ENCODE measurements at places on chromosomes 2 and 18.

DNA sequence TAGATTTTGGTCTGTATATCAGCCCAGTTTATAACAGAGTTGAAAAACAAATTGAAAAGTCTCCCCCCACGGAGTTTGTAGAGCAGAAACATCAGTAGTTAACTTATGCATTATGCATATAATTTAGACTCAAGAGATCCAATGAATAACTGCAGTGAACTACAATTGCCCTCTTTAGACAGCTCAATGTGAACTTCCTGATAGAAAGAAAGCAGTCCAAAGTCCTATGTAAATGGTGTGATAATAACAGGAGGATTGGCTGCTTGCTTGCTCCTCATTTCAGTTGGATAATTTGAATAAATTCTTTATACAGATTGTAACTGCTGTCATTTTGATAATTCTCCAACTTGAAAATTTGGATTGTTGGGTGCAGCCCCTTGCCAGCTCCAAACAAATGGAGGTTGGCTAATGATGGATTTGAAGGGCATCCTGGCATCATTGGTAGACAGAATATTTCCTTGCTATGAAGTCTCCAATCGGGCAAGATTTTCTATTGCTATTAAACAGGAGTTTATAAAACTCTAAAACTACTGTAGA is 297.1 kb downstream of the ASXL3 start:
- DNase-seq = no peak

DNA sequence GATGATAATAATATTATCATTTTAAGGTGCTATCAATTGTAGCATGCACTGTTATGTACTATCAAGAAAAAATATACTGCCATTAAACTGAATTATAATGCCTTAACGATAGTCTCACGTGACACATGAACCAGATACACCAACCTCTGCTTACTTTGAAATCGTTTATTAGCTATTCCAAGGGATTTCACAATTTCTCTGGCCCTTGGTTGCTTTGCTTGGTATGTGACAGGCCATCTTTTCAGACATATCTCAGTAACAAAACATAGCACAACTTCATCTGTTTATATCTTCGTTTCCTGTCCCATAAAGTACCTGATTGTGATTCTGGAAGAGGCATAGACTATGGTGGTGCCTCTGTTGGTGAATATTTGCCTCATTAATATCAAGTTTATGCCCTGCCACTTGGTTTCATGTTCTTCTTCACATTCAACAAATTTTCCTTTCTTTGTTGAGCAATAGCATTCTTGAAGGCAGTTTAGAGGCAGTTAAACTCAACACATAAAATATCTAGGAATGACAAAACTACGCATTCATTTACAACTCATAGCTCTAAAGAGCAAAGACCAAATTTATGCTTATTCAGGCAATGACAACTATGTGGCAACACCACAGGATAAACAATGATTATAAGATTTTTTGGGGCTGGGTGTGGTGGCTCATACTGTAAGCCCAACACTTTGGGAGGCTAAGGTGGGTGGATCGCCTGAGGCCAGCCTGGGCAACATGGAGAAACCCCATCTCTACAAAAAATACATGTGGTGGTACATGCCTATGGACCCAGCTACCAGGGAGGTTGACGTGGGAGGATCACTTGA is 84.3 kb downstream of the MCFD2 start:
- no peak for DNase-seq

- DNase-seq = peak; percentile 53
Measured at GRCh38 chr2:208150956-208151355, 5.0 kb upstream of the CRYGB start.

- DNase-seq = no peak
Measured at GRCh38 chr2:230230087-230230486, 4.6 kb downstream of the SP140 start.

GRCh38 chr2:184824597-184824996 is 226.3 kb downstream of the ZNF804A start:
- no peak for DNase-seq

GRCh38 chr2:74815941-74816340 is 18.0 kb upstream of the HK2 start:
- peak; percentile 62 for DNase-seq

GRCh38 chr2:56053679-56054078 is 130.1 kb upstream of the EFEMP1 start:
- no peak for DNase-seq

DNA sequence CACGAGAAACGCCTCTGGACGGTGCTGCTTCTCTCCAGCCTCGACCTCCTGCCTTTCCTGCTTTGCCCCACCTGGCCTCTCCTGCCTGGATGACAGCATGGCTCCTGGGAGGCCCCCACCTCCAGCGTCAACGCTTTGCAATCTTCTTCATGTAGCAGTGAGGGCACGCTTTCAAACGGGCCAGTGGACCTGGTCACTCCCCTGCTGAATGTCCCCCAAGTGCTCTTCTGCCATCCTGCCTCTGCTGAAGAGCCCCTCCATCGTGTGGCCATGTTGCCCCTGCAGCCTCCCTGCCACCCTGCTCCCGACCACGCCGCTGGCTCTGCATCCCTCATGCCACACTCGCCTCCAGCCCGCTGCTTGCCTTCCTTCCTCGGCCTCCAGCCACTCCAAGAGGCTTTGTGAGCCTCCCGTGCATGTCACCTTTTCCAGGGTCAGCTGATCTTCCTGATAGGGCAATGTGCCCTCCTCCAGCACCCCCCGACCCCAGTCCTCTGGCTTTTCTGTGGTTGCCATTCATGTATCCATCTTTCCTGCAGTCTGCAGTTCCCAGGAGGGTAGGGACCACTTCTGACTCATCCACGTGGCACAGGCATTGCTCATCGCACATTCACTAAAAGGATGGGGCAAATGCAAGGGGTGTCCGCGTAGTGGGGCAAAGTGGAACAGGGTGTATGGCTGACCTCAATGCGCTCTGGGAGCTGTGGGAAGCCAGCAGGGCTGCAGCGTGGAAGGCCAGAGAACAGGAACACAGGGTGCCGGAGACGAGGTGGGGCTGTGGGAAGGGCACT is 268.8 kb downstream of the TWIST2 start:
- DNase-seq = no peak

DNA sequence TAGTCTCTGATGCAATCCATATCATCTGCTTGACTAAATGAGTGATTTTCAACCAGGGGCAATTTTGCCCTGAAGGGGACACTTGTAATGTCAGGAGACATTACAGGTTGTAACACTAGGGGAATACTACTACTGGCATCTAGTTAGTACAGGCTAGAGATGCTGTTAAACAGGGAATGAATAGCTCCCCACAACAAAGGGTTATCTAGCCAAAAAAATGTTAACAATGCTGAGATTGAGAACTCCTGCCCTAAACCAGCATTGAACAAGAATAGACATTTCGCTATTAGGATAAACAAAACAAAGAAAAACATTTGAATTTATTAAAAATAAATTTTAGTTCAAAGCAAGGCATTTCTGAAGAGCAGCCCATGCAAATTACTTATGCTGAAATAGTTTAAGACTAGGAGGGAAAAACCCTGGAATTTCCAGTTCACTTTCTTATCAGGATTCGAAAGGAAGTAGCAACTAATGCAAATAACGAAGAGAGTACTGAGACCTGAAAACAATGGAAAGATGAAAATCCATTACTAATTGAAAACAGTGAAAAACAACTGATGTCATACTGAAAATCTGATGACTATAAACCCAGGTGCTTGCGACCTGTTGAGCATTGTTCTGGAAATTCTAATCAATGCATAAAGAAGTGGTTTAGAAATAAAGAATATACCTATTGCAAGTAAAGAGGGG is 53.1 kb downstream of the CAB39 start:
- no peak for DNase-seq

DNA sequence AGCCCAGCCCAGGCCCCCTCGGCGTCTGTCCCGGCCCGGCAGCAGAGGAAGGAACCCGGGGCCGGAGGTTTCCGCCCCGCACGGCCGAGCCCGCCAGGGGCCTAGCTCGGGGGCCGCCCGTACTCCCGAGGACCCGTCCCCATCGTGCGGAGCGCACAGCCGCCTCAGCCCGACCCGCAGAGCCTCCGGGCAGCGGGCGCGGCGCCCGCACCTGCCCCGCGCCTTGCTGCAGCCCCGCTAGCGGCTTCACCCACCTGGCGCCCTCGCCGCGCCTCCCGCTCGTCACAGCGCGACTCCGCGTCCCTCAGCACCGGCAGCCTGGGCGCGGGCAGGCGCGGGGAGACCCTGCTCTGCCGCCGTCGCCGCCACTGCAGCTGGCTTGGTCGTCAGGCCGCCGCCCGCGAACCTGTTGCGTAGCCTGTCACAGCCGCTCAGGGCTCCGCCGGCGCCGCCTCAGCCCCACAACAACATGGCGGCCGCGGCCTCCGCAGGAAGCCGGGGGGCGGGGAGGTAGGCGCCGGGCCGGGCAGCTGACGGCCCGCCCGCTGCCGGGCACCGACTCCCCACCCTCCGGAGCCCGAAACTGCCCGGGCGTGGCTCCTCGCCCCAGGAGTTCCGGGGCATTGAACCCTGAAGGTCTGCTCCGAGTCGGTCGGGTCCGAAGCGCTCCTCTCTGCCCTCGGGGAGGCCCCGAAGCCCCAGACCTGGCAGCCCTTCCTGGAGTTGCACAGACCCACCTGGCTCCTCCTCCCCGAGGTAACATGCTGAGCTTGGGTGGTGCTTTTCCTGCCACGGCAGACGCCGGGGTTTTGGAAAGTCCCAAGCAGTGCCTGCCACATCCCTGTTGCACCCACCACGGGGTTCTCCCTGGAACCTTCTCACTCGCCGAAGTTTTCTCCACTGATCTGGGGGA is at the start of gene ITSN2:
TSS of gene ITSN2 (minus strand) at position 487 of the 913 bp plus-strand sequence. CDS start 32,454 bp downstream, outside the sequence.
- peak; percentile 87 for DNase-seq

DNA sequence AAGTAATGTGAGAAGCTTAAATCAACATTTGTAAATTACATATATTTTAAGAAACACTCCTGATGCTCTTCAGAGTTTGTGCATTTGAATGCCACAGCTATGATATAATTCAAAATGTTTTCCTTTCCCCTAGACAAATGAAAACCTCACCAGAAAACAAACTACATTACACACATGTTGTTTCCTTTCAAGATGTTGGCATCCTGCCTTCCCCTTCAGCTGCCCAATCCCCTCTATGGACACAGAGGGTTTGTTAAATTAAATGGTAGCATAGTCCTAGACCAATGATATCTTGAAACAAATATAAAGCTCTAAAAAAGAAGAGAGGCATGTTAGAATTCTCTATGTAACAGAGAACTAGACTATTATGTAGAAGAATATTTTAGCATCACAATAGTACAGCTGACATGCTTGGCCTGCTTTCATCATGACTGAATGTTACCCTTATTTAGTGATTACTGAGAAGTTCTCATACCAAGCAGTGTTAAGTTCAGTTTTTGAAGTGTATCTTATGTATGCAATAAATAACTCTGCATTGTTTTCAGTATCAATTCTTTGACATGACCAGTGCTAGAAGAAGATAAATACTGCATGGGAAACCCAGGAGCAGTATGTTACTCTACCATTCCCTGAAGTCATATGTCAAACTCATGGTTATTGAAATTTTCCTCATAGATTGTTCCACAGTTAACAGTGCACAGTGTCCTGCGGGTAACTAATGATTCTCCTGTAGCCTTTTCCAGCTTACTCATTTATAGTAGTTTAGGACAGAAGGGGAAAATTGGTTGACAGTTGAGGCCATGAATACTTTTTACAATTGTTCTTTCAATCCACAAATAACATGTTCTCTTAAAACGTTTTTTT is 316.3 kb upstream of the KCNJ3 start:
- DNase-seq = no peak

- no peak for DNase-seq
Measured at GRCh38 chr2:20880221-20880771, 57.4 kb upstream of the LDAH start.

GRCh38 chr2:202023198-202023903 is 10.3 kb upstream of the FZD7 start:
- DNase-seq = no peak

DNA sequence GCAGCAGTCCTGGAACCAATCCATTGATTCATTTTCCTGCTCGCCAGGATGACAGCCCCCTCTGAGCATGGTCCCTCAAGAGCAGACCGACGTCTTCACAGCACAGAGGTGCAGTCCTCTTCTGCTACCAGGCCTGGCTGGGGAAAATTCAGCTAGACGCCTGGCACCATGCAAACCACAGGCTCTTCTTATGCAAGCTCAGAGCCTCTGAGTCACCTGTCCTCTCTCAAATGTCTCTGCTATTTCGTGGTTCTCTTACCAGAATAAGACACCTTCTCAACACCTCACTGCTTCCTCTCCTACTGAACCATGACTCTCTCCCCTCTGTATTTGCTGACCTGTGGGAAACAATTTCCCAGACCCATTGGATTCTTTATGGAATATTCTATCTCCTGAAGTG is 79.8 kb upstream of the CYRIA start:
- DNase-seq = no peak

DNA sequence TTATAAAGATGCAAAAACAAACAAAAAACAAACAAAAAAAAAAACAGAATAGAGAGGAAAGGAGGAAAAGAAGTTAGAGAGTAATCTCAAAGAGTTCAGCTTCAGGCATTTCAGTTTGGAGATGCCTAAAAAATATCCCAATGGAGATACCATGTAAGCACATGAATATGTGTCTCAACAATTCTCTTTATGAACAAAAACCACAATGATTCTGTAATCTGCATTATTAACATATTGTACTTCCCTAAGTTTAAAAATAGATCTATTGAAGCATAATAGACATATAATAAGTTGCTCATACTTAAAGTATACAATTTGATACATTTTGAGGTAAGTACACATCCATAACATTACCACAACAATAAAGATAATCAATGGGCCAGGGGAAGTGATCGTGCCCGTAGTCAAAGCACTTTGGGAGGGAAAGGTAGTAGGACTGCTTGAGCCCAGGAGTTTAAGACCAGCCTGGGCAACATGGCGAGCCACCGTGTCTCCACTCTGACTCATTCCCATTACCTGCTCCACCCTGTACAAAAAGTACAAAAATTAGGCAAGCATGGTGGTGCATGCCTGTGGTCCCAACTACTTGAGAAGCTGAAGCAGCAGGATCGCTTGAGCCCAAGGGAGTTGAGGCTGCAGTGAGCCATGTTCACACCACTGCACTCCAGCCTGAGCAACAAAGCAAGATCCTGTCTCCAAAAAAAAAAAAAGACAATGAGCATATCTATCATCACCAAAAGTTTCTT is 158.9 kb downstream of the ATAD2B start:
- no peak for DNase-seq

- no peak for DNase-seq
Measured at GRCh38 chr2:189406586-189407233, 34.6 kb upstream of the WDR75 start.

GRCh38 chr2:74522516-74522915 is 3.5 kb downstream of the DQX1 start:
- DNase-seq = no peak

- DNase-seq = no peak
Measured at GRCh38 chr18:49073437-49073836, 122.7 kb upstream of the SMAD7 start.

GRCh38 chr2:100546469-100546868 is 16.3 kb upstream of the PDCL3 start:
- DNase-seq = no peak

- no peak for DNase-seq
Measured at GRCh38 chr2:147773479-147773878, 71.3 kb upstream of the ACVR2A start.

GRCh38 chr2:232981356-232981755 is 31.7 kb downstream of the NGEF start:
- DNase-seq = no peak

- DNase-seq = no peak
Measured at GRCh38 chr2:45943219-45944044, 292.0 kb downstream of the PRKCE start.
